ENCODE measurements at places on chromosomes 6 and 20.

DNA sequence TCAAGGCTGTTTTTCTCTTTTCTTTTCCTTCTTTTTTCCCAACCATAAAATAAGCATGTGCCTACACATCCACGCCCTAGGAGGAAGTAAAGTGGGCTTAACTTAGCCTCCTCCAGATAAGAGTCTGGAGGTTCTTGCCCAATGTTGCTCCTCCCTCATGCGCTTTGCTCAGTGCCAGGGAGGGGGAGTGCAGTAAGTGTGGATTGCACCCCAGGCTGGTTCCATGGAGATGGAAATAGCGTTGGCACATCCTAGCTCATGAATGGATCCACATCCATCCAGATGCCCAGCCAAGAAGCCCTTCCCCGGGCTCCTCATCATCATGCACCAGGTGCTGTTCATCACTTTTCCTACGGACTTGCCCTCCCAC is 58.2 kb downstream of the NEDD9 start:
- no peak for DNase-seq

DNA sequence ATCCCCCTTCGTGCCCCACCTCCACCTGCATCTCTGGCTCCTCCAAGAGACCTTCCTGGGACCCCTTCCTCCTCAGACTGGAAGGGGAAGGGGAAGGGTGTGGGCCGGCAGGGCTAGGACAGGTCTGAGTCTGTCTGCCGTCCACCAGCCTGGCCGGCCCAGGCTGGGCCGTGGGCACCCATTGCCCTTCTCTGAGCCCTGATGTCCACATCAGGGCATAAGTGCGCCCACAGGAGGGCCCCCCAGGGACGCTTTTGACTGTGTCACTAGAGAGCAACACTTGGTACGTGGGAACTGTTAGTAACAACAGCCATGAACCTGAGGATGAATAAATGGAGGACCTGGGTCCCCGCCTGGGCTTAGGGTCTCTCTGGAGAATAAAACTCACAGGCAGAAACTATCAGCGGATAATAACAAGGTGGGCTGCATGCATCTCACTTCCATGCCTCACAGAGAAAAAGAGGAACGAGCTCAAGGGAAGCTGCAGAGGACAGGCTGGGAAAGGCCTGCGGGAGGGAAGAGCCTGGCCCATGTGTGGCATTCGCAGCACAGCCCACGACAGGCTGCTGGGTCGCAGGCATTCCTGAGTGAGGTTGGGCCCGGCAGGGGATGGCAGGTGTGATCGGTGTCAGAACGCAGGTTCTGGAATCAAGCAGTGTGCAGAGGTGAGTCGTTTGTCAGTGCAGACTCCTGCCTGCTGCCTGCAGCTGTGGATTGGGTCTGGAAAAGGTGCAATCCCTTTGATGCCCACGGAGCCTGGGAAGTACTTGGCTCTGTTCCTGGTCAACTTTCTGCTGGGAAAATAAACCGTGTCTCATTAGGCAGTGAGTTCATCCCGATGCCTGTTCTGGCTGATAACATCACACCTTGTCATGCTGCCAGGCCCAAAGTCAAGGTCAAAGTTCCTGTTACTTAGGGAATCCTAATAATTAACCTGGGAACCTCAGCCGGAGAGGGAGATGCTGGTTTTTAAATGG is 60.9 kb downstream of the BCAS4 start:
- no peak for DNase-seq

GRCh38 chr6:35706468-35706867 is 17.8 kb upstream of the FKBP5 start:
- DNase-seq, result no peak

DNA sequence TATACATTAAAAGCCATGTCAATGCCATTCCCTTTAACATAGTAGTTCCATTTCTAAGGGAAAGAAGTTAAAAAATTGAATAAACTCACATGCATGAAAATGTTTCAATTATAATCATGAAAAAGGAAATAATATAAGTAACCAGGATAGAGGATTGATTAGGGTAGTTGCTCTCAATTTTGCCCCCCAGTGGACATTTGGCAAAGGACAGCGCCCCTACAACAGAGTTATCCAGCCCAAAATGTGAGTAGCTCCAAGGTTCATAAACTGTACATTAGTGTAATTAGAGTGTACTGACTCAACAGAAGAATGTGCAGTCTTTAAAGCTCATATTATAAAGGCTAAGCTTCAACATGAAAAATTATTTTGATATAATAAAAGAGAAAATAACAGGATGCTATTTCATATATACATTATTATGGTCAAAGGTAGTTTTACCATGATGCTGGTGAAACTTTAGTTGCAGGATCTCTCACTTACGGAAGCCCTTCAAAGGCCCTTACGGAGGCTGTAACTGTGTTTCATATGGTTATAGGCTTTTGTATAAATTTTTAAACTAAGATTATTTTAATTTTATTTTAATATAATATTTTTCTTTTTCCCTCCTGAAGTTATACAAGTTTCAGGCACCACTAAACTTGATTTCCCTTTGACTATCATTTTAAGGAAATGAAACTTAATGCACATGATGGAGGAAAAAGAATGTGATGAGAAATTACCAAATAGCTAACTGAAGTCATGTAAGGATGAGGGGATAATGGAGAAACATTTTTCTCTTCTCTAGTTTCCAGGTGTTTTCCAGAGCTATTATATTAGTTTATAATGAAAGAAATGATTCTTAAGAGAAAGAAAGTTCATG is 403.6 kb downstream of the PLCB1 start:
- no peak for DNase-seq

- DNase-seq, result no peak
Measured at GRCh38 chr6:83470001-83470400, 39.1 kb upstream of the ME1 start.

GRCh38 chr6:70353448-70353847 is 50.6 kb upstream of the COL9A1 start:
- DNase-seq, result no peak

DNA sequence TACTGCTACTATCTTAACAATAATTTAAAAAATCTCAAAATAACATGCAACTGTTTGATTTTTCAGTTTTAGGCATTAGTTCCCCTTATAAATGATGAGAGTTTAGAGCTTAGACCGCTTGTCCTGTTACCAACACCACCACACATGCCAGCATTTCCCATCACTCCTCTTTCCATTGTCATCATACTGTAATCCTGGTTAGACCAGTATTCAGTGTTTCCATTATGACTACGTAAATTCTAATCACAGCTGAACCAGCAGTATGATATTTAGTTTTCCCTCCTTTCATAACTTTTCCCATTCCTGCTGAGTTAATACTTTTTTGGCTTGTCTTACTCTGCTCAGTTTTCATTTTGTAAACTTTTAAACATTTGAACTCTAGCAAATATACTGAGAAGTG is 12.2 kb upstream of the TBC1D20 start:
- DNase-seq, result no peak

GRCh38 chr20:63370618-63371187 is 9.6 kb upstream of the CHRNA4 start:
- no peak for DNase-seq

- no peak for DNase-seq
Measured at GRCh38 chr6:13397359-13398068, 69.2 kb upstream of the TBC1D7 start.

GRCh38 chr6:166559211-166559610 is 27.3 kb downstream of the RAMACL start:
- DNase-seq, result no peak

DNA sequence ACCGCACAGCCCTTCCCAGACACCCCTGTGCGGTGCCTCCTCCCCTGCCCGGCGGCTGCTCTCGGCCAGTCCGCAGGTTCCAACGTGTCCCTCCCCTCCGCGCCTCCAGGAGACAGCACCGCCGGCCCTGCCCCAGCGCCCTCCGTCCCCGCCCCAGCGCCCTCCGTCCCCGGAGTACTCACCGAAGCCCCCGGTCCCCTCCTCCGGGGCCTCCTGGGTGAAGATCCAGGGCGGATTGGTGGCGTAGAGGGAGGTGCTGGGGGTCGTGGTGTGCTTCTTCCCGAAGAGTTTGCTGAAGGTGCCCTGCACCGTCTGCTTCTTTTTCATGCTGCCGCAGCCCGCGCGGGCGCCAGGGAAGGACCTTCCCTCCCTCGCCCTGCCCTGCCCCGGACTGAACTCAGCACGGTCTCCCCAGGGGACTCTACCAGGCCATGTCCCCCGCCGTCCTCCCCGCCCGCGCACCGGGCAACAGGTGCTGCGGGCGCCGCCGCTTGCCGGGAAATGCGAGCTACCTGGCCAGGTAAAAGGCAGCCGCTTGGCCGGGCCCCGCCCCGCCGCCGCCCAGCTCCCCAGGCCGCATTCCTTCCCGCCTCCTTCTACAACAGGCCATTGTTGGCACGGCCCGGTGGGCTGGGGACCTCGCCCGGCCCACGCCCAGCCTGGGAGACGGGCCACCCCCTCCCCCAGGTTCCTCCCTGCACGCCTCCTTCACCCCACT is at the start of gene C6orf132:
C6orf132 (minus strand) TSS at position 503 of the 718 bp plus-strand sequence; CDS start at position 327, 176 bp downstream.
- no peak for DNase-seq

- no peak for DNase-seq
Measured at GRCh38 chr6:123812621-123813020, 9.0 kb downstream of the NKAIN2 start.

DNA sequence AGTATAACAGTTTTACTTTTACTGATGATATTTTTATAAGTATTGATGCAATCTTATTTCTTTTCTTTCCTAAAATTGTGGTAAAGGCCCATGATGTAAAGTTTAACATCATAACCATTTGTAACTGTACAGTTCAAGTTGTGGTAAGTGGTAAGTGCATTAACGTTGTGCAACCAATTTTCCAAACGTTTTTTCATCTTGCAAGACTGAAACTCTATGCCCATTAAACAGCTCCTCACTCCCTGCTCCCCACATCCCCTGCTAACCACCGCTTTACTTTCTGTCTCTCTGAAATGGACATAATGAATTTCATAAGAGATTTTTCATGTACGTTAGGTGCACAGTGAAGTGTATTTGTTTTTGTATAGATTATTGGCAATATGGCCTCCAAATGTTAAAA is 106.0 kb downstream of the PACRG start:
- no peak for DNase-seq

GRCh38 chr6:123044341-123044860 is 48.4 kb downstream of the CLVS2 start:
- no peak for DNase-seq

GRCh38 chr20:9837634-9838033 is 1.2 kb downstream of the PAK5 start:
- DNase-seq, result no peak

DNA sequence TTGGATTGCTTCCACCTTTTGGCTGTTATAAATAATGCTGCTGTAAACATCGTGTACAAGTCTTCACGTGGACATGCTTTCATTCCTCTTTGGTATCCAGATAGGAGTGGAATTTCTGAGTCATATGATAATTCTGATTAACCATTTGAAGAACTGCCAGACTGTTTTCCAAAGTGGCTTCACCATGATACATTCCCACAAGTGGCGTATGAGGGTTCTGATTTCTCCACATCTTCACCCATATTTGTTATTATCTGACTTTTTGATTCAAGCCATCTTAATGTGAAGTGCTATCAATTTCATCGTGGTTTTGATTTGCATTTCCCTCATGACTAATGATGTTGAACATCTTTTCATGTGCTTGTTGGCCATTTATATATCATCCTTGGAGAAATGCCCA is 2.9 kb upstream of the SNRPB start:
- DNase-seq, result no peak

DNA sequence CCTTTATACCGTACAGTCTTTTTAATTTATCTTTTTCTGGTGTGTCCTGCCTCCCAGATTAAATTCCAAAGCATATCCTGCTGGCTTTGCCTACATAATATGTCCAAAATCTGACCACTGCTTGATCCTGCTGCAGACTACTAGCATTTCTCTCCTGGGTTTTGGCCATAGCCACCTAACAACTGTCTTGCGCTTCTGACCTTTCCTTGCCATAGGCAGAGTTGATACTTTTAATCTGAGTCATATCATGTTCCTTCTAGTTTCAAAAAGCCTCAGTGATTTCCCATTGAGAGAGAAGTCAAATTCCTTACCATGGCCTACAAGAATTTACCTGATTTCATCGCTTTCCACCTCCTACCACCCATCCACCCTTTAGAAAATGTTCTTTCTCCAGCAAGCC is 104.8 kb downstream of the BCKDHB start:
- no peak for DNase-seq

- DNase-seq, result no peak
Measured at GRCh38 chr6:138031417-138031816, 75.8 kb downstream of the PERP start.

DNA sequence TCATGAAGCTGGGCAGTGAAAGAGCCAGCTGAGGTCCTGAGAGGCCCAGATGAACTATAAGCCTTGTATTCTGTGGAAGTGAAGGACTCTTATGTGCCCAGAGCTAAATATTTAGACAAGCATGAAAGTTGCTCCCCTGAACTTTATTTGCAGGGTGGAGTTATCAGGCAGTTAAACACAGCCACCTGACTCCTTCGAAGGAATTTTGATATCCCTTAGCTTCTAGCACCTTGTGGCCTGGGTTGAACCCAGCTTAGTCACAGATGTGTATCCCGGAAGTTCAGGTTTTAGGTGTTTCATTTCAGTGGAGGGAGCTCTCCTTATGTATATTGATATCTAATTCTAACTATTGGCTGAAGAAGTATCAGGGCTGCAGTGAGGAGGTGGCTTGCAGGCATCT is 20.4 kb downstream of the NR2E1 start:
- DNase-seq, result no peak

DNA sequence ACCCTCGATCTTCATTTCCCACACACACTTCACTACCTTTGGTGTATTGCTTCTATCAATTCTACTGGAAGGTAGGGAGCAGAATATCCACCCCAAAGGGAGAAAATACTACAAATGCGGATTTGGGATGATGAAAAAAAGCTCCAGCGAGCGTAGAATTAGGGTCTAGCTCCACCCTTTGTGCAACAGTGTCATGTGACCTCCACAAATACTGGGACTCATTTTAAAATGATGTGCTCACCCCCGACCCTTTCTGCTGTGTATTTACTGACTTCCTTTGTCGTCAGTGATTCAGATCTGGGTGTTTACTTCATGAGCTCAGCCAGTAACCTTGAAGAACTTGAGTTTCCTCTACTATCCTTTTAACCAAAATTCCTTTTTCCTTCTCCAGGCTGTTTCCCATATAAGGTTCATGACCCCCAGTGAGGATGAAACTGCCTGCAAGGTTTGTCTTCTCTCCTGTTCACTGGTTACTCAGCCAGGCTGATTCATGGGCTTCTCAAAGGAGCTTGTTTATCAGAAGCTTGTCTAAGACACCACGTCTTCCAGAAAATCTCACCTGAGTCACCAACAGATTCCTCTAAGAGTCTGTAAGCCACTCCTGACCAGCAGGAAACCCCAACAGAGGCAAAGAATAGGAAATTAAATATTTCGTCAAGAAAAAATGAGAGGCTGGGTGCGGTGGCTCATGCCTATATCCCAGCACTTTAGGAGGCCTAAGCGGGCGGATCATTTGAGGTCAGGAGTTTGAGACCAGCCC is 39.6 kb upstream of the PAX1 start:
- DNase-seq, result no peak

- DNase-seq, result no peak
Measured at GRCh38 chr6:95266537-95267258, 310.6 kb upstream of the MANEA start.

DNA sequence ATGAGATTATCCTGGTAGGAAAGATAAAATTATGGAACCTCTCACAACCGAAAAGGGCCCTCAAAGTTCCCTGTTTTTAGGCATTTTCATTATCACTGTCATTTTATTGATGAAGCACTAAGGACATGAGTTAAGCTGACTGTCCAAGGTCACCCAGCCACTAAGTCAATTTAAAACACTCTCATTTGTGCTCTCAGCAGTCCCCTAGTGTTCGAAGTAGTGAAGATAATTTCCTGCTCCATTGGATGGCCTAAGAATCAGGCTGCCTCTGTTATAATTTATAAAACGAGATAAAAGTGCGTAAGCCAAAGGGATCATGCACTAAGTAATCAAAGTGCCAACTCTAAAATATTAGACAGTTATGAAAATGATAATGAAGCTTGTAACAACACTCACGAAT is 169.1 kb downstream of the KIF16B start:
- no peak for DNase-seq

Data from stimulated activated CD4-positive, alpha-beta T cell treated with anti-CD3 and anti-CD28 coated beads, Interleukin-1b, Interleukin-23, amount 100 ng/mL, for 1 hour (primary cell).